ENCODE measurements at places on chromosomes 1 and 21.

DNA sequence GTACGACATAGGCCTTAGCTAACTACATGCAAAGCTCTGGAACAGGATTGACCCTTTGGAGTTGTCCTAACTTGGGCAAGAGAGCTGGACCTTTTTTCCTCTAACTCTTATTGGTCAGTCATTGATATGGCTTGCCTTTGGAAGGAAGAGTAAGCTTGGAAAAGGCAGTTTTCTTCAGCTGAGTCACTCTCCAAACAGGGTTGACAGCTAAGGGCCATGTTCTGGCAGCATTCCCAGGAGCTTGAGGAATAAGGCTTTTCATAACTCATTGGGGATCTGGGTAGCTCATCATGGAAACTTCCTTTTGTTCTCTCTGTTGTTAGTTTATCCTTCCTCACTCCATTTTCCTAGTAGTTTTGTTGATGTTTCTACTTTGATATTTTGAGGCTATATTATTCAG, 14.5 kb upstream of the ERRFI1 start:
- DNase-seq, result no peak

GRCh38 chr1:53539711-53540603, 80.8 kb downstream of the DMRTB1 start:
- DNase-seq, result no peak

DNA sequence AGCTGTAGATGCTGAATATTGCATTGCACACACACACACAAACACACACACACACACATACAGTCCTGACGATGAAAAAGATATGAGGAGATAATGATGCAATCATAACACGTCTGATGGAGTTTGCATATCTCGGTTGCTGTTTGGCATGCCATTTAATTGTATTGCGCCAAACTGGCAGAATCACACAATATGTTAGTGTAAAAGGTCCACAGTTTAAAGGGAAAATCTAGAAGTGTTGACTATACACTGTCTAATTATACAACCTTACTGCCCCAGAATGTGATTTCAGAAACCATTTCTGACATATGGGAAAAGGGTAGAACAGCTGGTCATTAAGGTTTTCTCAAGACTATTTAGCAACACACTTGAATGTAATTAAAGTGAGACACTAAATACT, 123.7 kb upstream of the PROX1 start:
- no peak for DNase-seq

- DNase-seq, result no peak
Measured at GRCh38 chr1:44146536-44147361, 5.3 kb upstream of the KLF18 start.

DNA sequence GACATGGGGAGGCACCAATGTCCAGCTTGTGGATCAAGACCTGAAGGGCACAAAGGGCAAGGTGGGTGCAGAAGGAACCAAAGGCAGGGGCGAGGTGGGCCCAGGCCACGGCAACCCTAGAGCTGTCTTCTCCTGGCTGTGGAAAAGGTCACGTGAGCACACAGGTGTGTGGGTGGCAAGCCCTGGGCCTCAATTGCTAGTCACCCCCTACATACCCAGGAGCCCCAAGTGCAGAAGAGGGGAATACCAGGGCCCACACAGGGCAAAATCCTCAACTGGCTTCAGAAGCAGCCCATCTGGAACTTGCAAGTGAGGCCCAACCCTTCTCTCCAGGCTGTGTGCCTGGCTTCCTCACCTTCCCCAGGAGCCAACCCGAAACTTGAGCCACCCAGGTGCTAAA, 25.6 kb downstream of the ZBTB17 start:
- peak; percentile 73 for DNase-seq

GRCh38 chr1:244869364-244869827, 5.1 kb upstream of the HNRNPU start:
- no peak for DNase-seq

- DNase-seq, result no peak
Measured at GRCh38 chr1:199821029-199821779, 206.3 kb upstream of the NR5A2 start.

- DNase-seq, result no peak
Measured at GRCh38 chr1:70429757-70430156, 18.7 kb downstream of the CTH start.

DNA sequence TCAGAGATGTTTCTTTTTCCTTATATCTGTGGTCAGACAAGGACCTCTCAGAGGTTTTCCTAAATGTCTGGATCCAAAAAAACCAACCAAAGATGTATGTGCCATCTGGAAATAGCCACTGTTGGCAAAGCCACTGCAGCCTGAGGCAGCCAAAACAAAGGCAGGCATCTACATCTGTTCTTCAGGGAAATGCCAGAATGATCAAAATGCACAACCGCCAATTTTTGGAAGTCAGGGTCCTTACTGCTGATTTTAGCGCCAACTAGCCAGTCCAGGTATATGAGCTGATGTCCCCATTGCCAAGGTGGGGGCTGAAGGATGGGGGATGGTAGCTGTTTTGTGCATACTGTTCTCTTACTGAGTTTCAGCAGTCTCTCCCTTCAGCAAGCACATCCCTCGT, 45.9 kb downstream of the SYT14 start:
- no peak for DNase-seq

DNA sequence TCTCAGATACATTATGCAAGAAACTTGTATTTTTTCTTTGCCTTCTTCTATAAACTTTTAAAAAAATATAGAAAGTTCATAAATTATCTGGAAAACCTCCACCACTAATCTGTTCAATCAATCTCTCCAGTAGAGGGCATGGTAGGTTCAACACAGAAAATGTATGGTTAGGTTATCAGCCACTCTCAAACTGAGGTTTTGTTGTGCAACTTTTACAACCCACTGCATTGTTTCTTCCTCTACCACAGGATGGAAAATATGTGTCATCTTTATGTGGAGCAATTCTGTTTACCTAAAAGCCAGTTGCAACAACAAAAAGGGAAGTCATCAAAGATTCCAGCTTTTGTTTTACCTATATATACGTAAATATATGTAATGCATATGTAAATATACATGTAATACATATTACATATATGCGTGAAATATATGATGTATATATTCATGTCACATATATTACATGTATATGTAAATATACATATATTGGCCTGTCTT, 3.0 kb upstream of the RGS2 start:
- no peak for DNase-seq
